ENCODE measurements at places on chromosomes 7 and 10. TPM values are rescaled to one million over a fixed set of nuclear protein-coding genes. Genes with fewer than 3 reads are reported as not detected.
A peak's percentile ranks its signal among the peaks of the same experiment; 100 is the strongest.

DNA sequence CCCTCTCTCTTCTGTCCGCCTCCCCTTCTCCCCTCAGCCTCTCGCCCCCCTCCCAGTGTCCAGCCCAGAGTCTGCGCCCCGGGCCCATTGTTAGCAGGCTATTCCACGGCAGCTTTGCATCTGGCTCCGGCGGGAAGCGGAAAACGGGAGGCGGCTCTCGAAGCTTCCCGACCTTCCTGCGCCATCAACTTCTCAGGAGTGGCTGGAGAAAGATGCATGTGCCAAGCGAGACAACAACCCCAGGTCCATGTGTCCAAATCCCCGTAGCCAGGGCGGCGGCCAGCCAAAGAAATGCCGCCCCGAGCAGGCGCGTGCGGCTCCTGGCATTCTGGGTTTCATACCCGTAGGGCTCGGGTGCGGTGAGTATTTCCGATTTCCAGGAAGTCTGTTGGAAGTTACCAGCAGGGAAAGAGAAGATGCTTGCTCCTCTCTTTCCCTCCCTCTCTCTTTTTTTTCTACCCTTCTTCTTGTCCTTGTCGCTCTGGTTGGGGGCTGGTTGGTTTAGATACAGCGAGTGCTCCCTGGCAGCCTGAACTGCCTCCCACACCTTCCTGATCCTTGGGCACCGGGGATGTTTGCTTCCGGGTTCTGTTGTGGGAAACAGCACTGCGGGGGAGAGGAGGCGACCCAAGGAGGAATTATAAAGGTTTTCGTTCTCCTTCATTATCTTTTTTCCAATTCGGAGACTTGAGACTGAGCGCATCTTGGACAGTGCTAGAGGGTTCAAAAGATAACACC is 1.2 kb upstream of the HOXA2 start:
- H3K36me3 ChIP-seq = no peaks in the 10 kb centered on the region
- peaks cover 86% of the 10 kb centered on the region for H3K4me1 ChIP-seq
- H3K4me3 ChIP-seq = peak overlapping the region; percentile 49
- H3K27me3 ChIP-seq = no peaks in the 10 kb centered on the region

DNA sequence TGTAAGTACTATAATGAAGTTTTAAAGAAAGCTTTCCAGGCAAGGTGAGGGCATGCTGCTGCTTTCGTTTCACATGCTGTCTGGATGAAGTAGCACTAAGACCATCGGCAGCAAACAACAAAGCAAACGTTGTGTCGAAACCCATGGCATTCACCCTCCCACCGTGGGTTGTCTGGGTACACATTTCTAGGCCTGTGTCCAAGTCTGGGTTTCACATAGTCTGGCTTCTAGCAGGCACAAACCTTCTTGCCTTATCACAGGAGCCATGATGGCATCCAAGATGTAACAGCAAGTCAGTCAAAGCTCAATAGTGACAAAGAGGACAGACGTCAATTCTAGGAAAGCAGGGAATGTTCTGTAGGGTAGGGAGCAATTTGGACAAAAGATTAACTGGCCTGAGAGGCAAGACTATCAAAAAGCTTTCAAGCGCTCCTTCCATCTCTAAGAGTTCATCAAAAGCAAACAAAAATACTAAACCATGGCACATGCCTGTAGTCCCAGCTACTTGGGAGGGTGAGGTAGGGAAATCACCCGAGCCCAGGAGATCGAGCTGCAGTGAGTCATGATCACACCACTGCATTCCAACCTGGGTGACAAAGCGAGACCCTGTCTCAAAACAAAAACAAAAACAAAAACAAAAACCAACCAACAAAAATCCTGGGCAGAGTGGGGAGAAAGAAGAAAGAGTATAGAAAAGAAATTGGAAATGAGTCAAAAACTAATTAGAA is 42.7 kb downstream of the PAXIP1 start:
- H3K27me3 ChIP-seq = no peaks in the 10 kb centered on the region
- no peak overlapping the region for H3K4me3 ChIP-seq
- H3K36me3 ChIP-seq = peaks cover 25% of the 10 kb centered on the region
- no peak for DNase-seq
- no peaks in the 10 kb centered on the region for H3K4me1 ChIP-seq

GRCh38 chr10:30819341-30820181 is 190.0 kb upstream of the LYZL2 start:
- no peaks in the 10 kb centered on the region for H3K27me3 ChIP-seq
- DNase-seq = no peak
- no peaks in the 10 kb centered on the region for H3K4me1 ChIP-seq
- H3K27ac ChIP-seq = peak overlapping the region; percentile 71
- peak overlapping the region; percentile 4 for H3K4me3 ChIP-seq
- no peaks in the 10 kb centered on the region for H3K36me3 ChIP-seq

- H3K36me3 ChIP-seq = no peaks in the 10 kb centered on the region
- H3K27me3 ChIP-seq = no peaks in the 10 kb centered on the region
- no peaks in the 10 kb centered on the region for H3K4me1 ChIP-seq
- H3K27ac ChIP-seq = no peak overlapping the region
- H3K4me3 ChIP-seq = no peak overlapping the region
Observed at GRCh38 chr10:88090568-88091214, 227.3 kb downstream of the PTEN start.

DNA sequence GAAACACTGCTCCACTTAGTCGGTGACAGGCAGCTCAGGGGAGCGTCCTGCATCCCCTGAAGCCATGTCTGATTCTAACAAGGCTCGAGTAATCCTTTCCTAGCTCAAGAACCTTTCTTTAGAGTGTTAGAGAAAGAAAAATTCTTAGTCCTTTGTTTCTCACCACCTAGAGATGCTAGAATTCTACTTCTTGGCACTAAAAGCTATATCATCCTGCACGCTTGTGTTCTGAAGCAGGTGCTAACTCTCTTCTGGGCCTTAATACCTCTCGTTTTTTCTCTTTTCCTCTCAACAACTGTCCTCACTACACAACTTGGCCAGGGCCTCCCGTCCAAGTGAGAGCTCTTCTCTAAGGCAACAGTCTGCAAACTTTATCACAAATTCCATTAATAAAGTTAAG is at the start of gene LYZL2:
Gene LYZL2, minus strand, starts transcription at position 101 of the 400 bp plus-strand sequence. CDS start 2,838 bp downstream, outside the sequence.
- H3K27me3 ChIP-seq = no peaks in the 10 kb centered on the region
- H3K36me3 ChIP-seq = no peaks in the 10 kb centered on the region
- DNase-seq = no peak
- no peaks in the 10 kb centered on the region for H3K4me1 ChIP-seq

DNA sequence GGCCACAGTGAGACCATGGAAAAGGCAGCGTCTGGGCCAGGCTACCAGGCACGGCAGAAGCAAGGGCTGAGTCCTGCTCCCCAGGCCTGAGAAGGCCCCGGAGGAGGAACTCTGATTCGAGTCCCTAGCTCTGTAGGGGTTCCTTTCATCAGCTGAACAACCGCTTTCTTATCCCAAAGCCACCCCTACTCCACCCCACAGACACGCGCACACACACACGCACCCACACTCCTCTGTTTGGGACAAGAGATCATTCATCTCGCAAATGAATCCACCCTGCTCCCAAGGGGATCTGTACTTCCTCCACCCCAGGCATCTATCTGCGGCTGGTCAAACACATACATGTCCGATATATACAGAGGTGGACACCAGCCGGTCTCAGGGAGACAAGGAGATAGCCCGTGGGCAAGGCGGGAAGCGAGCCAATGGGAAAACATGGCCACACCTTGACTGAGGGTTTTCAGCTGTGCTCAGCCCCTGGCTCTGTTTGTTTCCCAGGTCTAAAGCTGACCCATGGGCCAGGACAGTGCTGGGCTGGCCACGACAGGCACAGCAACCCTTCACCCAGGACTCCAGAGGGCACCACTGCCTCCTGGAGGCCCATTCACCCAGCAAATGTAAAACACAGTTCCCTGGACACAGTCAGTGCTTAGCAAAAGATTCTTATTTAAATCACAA is 7.3 kb downstream of the ZCCHC24 start:
- H3K4me3 ChIP-seq = no peak overlapping the region
- peaks cover 41% of the 10 kb centered on the region for H3K4me1 ChIP-seq
- H3K36me3 ChIP-seq = no peaks in the 10 kb centered on the region
- H3K27me3 ChIP-seq = no peaks in the 10 kb centered on the region
- no peak for DNase-seq

GRCh38 chr7:81725003-81725811 is 44.6 kb downstream of the HGF start:
- no peak overlapping the region for H3K4me3 ChIP-seq
- H3K27me3 ChIP-seq = no peaks in the 10 kb centered on the region
- peak overlapping the region; percentile 1 for H3K27ac ChIP-seq
- no peak for DNase-seq
- no peaks in the 10 kb centered on the region for H3K36me3 ChIP-seq
- H3K4me1 ChIP-seq = peaks cover 3% of the 10 kb centered on the region

ZCCHC24 gene
- total RNA-seq = 15.6 TPM

POMZP3 gene
- 7.2 TPM for total RNA-seq

MLXIPL gene
- 106 TPM for total RNA-seq

NKX2-3 gene
- 7.0 TPM for total RNA-seq

ANKRD1 gene
- total RNA-seq = not detected

CRPPA gene
- total RNA-seq = 0.80 TPM

NFE2L3 gene
- total RNA-seq = 9.4 TPM

NCF1 gene
- not detected for total RNA-seq

Measured in transverse colon (tissue), 4 donors.